ENCODE measurements at places on chromosomes 12 and 14.

- DNase-seq = no peak
Measured at GRCh38 chr12:122820138-122820537, 15.1 kb upstream of the HIP1R start.

- no peak for DNase-seq
Measured at GRCh38 chr12:52224151-52224550, 8.9 kb upstream of the KRT7 start.

- no peak for DNase-seq
Measured at GRCh38 chr12:58034712-58035111, 93.3 kb downstream of the ATP23 start.

DNA sequence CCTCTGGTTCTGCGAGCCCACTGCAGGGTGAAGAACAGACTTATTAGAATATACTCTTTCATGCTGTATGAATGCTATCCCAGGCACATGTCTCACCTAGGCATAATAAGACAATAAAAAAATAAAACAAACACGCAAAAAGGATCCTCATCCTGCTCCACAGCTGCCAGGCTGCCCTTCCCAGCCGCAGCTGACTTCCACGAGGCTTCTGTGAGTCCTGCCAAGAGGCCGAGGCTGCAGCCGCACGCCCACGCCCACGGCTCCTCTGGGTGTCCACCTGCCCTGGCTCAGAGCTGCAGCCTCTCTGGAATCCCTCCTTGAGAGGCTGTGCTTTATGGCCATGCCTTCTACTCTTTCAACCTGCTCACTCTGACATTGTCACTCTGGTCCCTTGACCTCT is 6.9 kb downstream of the SMIM41 start:
- no peak for DNase-seq

DNA sequence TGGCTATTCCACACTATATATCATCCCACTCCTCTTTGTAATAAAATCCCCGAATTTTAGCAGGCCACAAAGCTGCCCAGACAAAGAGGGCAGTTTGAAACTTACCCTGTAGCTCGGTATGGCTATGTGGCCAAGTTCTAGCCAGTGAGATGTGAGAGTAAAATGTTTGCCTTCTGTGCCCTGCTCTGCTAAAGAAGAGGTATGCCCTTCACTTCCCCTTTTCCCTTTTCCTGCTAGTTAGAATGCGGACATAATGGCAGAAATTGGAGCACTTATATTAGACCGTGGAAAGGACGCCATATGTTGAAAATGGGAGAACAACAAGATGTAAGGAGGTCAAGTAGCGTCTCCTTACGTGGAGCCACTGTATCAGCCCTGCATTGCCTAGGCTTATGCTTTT is 11.5 kb upstream of the CCDC91 start:
- DNase-seq = no peak

GRCh38 chr12:117096501-117097042 is 2.6 kb downstream of the TESC start:
- no peak for DNase-seq

DNA sequence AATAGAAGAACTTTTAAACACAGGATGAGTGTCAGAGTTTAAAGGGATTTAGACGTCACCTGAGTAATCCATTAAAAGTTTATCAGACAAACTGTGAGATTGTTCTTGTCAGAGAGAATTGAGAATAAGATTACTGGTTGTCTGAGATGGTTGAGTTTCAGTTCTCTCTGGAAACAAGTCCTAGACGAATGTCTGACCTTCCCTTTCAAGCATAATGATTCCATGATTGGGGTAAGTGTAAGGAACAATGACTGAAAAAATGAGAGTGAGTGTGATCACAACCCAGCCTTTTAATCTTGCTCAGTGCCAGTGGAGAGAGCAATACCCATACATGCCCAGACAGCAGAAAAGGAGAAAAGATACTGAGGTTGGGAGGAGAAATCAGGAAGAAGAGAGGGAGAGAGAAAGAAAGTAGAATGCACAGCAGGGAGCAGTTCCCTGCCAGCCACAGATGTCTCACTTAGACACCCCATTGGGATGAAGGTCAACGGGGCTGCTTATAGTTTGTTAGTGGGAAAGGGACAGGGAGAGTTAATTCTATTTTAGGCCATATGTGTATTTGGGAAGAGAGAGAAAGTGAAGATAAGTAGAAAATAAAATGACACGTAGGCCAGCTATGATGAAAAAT is 4.3 kb downstream of the GRIP1 start:
- DNase-seq = peak; percentile 18

GRCh38 chr12:52860102-52860823 is 11.5 kb upstream of the KRT78 start:
- no peak for DNase-seq

- no peak for DNase-seq
Measured at GRCh38 chr12:67811437-67812361, 163.2 kb downstream of the DYRK2 start.

- DNase-seq = no peak
Measured at GRCh38 chr12:83473408-83474095, 786.8 kb downstream of the TMTC2 start.

- DNase-seq = no peak
Measured at GRCh38 chr14:87152693-87153092, 840.3 kb downstream of the GALC start.

GRCh38 chr14:55129086-55129427 is at the start of gene LGALS3:
TSS of gene LGALS3 (plus strand) at chr14:55129252. CDS start at chr14:55137374, 8,122 bp downstream.
- DNase-seq = no peak

GRCh38 chr12:68812553-68813241 is 4.7 kb downstream of the MDM2 start:
- DNase-seq = no peak

GRCh38 chr12:16788506-16789203 is 182.7 kb upstream of the LMO3 start:
- no peak for DNase-seq

- no peak for DNase-seq
Measured at GRCh38 chr12:51295651-51296050, 25.4 kb upstream of the SMAGP start.

DNA sequence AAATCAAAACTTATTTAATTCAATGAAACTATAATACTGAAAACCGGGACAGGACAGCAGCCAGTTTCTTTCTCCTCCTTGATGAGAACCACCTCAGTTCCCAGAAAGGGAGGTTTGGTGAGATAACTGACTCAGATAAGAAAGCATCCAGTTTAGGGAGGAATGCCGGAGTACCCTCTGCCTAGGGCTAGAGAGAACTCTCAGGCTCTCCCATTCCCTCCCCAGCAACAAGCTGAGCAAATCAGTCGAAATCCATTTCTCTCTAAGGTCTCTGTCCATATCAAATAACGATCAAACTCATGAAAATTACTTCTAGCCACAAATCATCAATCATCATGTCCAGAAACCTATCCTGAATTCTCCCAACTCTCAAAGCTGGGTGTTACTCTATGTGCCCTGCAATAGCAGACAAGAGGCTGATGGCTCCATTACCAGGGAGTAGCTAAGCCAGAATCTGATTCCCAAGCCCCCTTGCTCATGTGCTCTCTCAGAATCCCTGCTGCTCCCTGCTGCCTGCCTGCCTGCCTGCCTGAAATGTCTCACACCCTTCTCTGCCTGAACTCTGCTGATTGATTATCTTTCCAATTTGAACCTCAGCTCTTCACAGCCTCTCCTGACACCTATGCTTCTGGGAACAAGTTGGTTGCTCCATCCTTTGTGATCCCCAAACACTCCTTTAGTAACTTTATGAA is 49.4 kb downstream of the SLC25A47 start:
- DNase-seq = no peak

GRCh38 chr14:39266525-39266870 is 32.8 kb downstream of the MIA2 start:
- no peak for DNase-seq

DNA sequence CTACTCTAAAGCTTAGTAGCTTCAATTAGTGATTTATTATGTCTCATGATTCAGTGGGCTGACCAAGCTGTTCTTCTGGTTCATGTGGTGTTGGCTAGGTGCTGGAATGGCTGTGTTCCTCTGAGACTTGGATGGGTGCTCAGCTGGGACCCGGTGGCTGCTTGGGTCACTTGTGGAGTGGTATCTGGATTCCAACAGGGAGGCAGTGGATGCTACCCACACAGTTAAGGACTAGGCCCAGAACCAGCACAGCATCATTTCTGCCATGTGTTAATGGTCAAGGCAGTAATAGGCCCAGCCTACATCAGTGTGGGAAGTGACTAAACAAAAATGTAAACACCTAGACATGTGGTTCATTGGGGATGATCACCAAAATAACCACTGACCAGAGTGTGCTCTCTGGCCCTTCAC is 72.2 kb downstream of the FGD4 start:
- DNase-seq = no peak

DNA sequence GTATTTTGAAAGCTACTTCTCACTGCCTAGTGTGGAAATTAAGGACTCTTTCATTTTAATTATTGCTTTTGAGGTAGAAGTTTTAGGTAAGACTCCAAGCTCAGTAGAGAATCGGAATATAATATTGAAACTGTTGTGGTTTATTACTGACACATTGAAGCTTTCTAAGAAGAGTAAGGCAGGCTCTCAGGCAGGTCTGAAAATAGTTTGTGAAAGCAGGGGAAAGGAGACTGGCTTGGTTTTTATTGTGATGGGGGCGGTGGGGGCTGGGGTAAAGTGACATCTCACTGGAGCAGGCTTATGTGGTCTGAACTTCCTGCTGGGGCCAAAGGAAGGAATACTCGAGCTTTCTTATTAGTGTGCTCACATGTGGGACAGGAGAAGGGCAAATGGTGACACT is 79.5 kb downstream of the OTOGL start:
- no peak for DNase-seq

DNA sequence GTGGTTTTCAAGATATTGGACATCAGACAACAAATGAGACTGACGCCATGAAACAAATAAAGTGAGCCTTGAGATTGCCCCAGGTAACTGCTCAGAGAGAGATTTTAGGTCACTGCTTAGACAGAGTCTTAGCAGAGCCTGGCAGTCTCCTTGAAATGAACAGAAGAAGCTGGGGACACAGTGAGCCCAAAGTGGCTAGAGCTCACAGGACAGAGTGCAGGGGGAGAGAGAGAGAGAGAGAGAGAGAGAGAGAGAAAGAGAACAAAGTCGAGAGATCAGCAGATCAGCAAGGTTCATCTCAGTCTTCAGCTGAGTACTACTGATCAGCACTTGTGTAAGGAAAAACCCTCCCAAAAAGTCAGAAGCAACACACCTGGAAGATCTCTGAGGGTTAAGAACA is 147.4 kb downstream of the RMST start:
- no peak for DNase-seq

DNA sequence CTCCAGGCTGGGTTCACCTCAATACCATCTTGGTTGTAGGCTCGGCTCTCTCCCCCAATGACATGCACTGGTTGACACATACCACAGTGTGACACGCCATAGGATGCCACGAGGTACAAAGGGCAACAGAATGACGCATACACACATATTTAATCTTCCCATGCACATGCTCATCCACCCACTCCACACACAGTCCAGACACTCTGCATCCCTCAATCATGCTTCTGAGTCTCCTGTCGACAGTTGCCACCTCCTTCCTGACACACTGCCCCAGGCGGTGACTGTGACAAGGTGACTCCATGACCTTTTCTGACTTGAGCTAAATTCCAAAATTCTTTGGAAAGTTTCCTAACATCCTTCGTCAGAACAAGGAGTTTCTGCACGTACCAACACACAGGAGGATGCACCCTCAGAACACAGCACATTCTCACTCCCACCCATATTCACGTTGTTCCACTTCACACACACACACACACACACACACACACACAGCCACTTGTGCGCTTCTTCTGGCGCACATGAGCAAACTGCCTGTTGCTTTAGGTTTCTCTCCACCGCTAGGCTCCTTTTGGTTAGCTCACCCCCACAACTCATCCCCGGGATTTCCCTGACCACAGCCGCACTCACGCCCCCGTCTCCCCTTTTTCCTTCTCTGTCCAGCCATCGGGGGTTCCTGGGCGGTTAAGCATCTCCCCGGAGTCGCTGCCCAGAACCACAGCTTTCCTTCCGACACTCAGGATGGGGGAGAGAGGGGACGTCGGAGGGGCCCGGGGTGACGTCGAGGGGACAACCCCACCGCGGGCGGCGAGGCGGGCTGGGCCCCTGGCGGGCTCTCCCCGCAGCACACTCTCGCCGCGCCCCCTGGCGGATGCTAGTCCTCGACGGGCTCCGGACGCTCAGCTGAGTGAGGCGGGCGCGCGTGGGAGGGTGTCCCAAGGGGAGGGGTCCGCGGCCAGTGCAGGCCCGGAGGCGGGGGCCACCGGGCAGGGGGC is 536 bp upstream of the WNT1 start:
- DNase-seq = no peak
